Keratinocyte (primary cell): ENCODE measurements at places on chromosomes 12 and 14.

DNA sequence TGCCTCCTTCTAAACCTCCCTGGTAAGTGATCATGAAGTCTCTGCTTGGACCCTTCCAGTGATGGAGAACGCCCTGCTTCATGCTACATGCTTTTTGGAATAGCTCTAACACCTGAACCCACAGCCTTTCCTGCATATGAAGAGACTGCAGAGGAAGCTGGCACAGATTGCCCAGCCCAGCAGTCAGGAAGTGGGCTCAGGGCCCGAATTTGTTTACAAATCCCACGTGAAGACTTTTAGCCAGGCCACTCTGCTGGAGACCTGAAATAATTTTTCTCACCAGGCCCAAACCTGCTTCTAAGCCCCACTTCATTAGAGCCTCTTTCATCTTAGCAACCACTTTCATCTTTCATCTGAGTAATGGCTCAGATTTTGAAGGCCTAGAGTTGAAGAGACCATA, 22.9 kb downstream of the RTN1 start:
- H3K4me3 ChIP-seq: no peak overlapping the region
- H3K27ac ChIP-seq: no peak overlapping the region

GRCh38 chr14:34423445-34423844, 38.6 kb downstream of the SPTSSA start:
- no peaks in the 10 kb centered on the region for H3K36me3 ChIP-seq
- no peaks in the 10 kb centered on the region for H3K4me1 ChIP-seq
- no peak for DNase-seq

DNA sequence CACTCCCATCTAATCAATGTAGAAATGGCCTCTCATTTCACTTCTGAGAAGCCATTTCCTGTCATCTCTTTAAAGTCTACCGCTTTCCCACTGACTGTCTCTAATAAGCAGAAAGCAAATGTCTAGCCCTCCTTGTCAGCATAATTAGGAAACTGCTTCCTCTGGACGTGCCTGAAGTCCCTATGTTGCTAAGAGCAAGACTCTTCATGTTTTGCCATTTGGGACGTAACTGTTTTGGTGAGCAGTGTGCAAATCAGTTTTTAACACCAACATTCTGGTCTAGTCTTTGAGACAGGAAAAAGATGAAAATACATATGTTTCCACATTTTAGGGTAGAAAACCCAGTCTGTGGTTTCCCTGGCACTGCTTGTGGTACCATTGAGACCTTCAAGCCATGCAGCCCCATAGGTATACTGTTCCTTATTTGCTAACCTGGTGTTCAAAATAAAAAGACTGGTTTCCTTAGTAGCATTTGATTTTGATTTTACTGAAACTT, 22.2 kb downstream of the IFNG start:
- no peak for DNase-seq
- H3K27ac ChIP-seq: no peak overlapping the region
- H3K27me3 ChIP-seq: peaks cover 13% of the 10 kb centered on the region

DNA sequence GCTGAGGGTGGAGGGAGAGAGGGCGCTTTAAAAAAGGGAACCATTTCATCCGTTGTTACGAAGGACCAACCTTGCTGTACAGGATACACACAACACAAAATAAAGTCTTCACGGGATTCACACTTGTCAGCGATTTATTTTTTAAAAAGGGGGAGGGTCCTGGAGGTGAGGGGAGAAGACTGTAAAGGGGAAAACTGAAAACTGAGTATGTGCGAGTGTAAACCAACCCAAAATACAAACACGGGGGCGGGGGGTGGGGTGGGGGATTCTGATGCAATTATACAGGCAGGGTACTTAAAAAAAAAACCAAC, 499 bp upstream of the PRKAG1 start:
- peaks cover 7% of the 10 kb centered on the region for H3K36me3 ChIP-seq
- no peak for DNase-seq
- no peaks in the 10 kb centered on the region for H3K27me3 ChIP-seq
- peaks cover 3% of the 10 kb centered on the region for H3K4me1 ChIP-seq

GRCh38 chr14:102058961-102059360, 27.9 kb downstream of the HSP90AA1 start:
- H3K4me1 ChIP-seq: peaks cover 19% of the 10 kb centered on the region
- no peaks in the 10 kb centered on the region for H3K27me3 ChIP-seq
- no peak for DNase-seq
- peaks cover 5% of the 10 kb centered on the region for H3K36me3 ChIP-seq
- no peak overlapping the region for H3K4me3 ChIP-seq

GRCh38 chr12:74922117-74922516, 287.5 kb downstream of the KCNC2 start:
- H3K27me3 ChIP-seq: no peaks in the 10 kb centered on the region
- no peak overlapping the region for H3K27ac ChIP-seq
- H3K36me3 ChIP-seq: no peaks in the 10 kb centered on the region
- no peak overlapping the region for H3K4me3 ChIP-seq

DNA sequence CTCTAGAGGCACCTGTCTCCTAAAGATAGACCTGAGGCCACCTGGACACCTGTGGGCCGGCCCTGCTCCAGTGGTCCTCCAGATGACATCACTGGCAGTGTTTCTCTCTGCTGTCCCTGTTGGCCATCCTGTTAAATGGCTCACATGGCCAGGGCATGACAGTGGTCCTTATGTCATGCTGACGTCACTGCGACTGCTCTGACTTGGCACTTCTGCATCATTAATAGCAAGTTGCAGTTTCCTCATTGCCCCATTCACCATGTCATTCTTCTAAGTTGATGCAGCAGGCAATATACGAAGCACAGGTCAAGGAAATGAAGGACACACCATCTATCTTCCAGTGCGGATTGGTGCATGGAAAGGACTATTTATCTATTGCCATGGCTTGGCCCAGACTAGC, 1468.5 kb upstream of the TMEM132C start:
- H3K36me3 ChIP-seq: no peaks in the 10 kb centered on the region
- H3K27ac ChIP-seq: no peak overlapping the region
- H3K27me3 ChIP-seq: no peaks in the 10 kb centered on the region
- no peak overlapping the region for H3K4me3 ChIP-seq
- H3K4me1 ChIP-seq: no peaks in the 10 kb centered on the region

GRCh38 chr12:93938317-93938716, 210.1 kb upstream of the PLXNC1 start:
- H3K27ac ChIP-seq: no peak overlapping the region
- no peaks in the 10 kb centered on the region for H3K36me3 ChIP-seq
- no peak for DNase-seq
- no peak overlapping the region for H3K4me3 ChIP-seq
- H3K4me1 ChIP-seq: no peaks in the 10 kb centered on the region

DNA sequence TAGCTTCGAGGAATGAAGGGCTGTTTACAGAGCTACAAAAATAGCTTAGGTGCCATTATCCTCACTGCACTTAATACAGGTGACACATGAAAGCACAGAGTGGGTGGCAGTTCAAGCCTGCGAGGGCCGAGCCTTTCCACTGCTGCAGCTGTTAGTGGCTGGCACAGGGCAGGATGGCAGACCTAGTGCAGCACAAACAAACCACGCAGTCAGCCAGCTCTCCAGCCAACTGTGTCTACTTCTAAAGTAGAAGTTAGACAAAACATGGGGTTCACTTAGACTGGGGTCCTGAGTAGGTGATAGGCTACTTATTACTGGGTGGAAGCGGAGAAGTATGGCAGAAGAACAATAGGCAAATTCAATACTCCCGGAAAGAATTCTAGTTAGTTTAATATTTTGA, 95.4 kb downstream of the DUSP16 start:
- no peak overlapping the region for H3K27ac ChIP-seq
- DNase-seq: no peak
- H3K4me1 ChIP-seq: peaks cover 17% of the 10 kb centered on the region
- H3K4me3 ChIP-seq: no peak overlapping the region
- no peaks in the 10 kb centered on the region for H3K27me3 ChIP-seq
- H3K36me3 ChIP-seq: no peaks in the 10 kb centered on the region

DNA sequence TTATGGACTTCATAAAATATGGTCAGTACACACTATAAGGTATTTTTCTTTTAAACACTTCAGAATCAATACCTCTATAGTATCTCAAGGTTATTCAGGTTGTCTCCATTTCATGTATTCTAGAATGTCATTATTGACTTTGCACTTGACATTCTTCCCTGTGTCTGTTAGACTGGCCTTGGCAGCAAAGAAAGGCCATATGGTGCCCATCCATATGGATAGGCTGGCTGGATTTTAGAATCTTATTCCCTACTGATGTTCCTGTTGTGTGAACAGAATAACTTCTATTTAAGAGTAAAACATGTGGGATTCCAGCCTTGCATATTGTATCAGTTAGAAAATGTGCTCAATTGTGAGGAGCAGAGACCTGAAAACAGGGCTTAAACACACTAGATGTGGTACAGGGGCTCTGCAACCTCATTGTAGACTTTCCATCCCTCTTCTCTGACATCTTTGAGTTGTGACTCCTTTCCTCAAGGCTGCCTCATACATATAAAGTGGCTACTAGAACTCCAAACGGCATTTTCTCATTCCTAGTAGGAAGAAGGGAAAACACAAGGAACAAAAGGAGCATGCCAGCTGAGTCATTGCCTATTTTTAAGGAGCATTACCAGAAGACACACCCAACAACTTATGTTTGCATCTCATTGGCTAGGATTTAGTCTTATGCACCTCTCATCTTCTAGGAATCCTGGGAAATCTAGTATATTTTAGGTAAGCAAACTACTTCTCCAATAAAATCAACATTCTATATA, 221.2 kb upstream of the TMPO start:
- H3K4me3 ChIP-seq: no peak overlapping the region
- no peak overlapping the region for H3K27ac ChIP-seq
- H3K36me3 ChIP-seq: no peaks in the 10 kb centered on the region
- no peaks in the 10 kb centered on the region for H3K4me1 ChIP-seq
- H3K27me3 ChIP-seq: no peaks in the 10 kb centered on the region

- no peak overlapping the region for H3K27ac ChIP-seq
- H3K27me3 ChIP-seq: no peaks in the 10 kb centered on the region
- H3K36me3 ChIP-seq: no peaks in the 10 kb centered on the region
- DNase-seq: no peak
Observed at GRCh38 chr14:66085665-66086064, 400.5 kb upstream of the CCDC196 start.

DNA sequence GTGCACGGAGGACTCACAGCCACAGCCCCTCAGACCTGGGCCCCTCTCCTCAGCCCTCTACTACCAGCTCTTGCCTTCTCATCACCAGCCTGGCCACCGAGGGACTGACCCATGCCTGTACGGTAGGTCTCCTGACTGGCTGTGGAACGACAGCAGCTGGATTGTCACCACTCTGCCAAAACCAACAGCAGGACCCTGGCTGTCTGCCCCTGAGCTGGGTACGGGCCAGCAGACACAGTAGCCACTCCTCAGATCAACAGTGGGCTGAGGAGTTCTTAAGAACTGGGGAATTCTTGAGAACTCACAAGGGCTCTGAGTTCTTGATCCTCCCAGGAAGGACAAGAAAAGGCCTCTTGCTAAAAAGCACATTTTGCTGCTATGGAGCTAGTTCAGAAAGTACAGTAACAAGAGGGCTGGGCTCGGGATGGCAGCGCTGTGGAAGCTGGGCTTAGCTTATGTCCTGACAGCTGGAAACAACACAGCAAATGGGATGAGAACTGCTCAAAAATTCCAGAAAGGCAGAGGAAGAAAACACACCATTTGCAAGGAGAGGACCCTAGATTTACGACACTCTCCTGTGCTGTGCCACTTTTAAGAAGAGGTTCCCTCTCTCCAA, 176.4 kb downstream of the ANO2 start:
- no peaks in the 10 kb centered on the region for H3K4me1 ChIP-seq
- H3K36me3 ChIP-seq: no peaks in the 10 kb centered on the region
- DNase-seq: no peak
- H3K27me3 ChIP-seq: no peaks in the 10 kb centered on the region
- H3K4me3 ChIP-seq: no peak overlapping the region
- H3K27ac ChIP-seq: no peak overlapping the region

DNA sequence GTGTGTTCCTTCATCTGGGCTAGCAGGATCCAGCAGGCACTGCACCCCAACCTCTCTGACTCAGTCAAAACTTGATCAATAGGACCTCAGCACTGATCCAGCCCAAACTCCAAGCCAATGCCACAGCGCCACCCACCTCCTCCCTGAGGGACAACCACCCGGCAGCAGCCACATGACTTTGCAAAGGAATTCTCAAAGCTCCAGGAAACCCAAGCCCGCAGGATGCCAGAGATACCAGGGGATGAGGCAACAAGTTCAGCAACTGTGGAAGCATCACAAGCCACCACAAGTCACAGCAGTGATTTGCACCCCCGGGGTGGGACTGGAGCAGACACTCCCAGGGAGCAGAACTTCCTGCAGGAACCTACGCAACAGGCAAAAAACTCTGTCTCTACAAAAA, 37.3 kb downstream of the ACTN1 start:
- peak overlapping the region; percentile 18 for H3K4me3 ChIP-seq
- H3K4me1 ChIP-seq: peaks cover 99% of the 10 kb centered on the region
- peak; percentile 93 for DNase-seq
- peak overlapping the region; percentile 59 for H3K27ac ChIP-seq

GRCh38 chr14:100102156-100102785, 37.0 kb downstream of the EVL start:
- H3K27me3 ChIP-seq: no peaks in the 10 kb centered on the region
- H3K27ac ChIP-seq: no peak overlapping the region
- peaks cover 20% of the 10 kb centered on the region for H3K4me1 ChIP-seq
- no peak overlapping the region for H3K4me3 ChIP-seq
- no peak for DNase-seq
- H3K36me3 ChIP-seq: peaks cover 3% of the 10 kb centered on the region

DNA sequence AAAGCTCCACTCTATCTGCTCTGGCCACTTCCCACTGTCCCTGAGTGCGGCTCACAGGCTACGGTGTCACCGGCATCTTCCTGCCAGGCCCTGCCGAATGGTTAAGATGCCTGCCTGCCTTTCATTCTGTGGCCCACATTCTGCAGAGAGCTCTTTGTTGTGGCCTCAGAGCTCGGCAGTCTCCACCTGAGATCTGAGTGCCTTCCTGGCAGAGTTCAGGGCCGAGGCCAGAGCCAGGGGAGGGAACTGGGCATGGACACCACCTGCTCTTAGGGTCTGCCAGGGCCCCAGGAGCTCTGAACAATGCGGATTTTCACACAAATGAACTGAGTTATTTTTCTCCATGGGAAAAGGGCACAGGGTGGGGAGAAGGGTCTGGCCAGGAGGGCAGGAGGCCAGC, 127.2 kb downstream of the RBM19 start:
- no peak overlapping the region for H3K27ac ChIP-seq
- H3K4me1 ChIP-seq: no peaks in the 10 kb centered on the region
- DNase-seq: no peak
- H3K4me3 ChIP-seq: no peak overlapping the region
- H3K36me3 ChIP-seq: peaks cover 8% of the 10 kb centered on the region

DNA sequence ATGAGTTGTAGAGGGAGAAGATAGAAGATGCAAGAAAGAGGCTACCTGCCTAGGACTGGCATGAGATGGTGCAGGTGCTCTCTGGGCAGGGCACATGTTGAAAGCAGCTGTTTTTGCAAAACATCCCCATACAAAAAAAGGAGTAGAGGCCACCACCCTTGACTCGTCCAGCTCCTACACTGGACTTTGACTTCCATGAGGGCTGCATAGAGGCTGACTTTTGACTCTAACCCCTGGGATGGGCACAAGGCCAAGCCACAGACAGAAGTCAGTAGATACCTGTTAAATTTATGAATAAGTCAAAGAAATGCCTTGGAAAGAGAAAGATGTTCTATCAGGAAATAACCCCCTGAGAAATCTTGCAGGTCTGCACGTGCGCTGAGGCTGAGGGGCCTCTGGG, 1139.1 kb upstream of the TMEM132C start:
- H3K4me3 ChIP-seq: no peak overlapping the region
- H3K36me3 ChIP-seq: no peaks in the 10 kb centered on the region
- H3K27ac ChIP-seq: peak overlapping the region; percentile 45
- H3K27me3 ChIP-seq: no peaks in the 10 kb centered on the region
- peaks cover 29% of the 10 kb centered on the region for H3K4me1 ChIP-seq
